AG10803 (cell line): ENCODE measurements at places on chromosomes 6 and 20.
A peak's percentile ranks its signal among the peaks of the same experiment; 100 is the strongest.

DNA sequence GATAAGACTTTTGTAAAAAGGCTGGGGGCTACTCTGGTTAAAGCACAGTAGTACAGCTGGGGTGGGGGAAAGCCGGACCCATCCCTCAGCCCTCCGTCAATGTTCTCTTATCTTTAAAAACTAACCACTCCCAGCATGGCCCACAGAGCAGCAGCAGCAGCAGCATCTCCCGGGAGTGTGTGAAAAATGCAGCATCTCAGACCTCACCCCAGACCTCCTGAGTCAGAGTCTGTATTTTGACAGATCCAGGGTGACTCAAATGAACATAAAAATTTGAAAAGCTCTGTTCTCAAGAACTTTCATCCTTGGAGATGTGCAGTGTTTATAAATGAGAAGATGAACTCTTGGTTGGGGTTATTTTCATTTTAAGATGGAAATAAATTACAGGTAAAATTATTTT lies 277.7 kb upstream of the ECI2 start:
- DNase-seq, result peak; percentile 80

GRCh38 chr20:10705801-10706459 lies 32.1 kb upstream of the JAG1 start:
- DNase-seq, result no peak

DNA sequence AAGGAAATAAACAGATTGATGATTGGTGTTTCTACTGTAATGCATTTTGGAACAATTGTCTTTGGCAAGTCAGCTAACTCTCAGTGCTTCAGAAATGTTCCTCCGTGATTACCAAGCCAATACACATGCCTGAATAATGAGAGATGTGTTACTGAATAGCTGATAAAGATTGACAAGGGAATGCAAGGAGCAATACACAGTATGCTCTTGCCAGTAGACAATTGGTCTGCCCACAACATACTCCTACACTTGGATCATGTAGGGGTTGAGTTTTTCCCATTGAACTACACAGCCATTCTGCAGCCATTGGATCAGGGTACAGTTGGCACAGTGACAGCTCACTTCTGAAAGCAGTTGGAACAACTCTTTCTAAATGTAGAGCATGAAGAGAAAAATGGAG lies 5.6 kb upstream of the GJB7 start:
- DNase-seq, result peak; percentile 25

DNA sequence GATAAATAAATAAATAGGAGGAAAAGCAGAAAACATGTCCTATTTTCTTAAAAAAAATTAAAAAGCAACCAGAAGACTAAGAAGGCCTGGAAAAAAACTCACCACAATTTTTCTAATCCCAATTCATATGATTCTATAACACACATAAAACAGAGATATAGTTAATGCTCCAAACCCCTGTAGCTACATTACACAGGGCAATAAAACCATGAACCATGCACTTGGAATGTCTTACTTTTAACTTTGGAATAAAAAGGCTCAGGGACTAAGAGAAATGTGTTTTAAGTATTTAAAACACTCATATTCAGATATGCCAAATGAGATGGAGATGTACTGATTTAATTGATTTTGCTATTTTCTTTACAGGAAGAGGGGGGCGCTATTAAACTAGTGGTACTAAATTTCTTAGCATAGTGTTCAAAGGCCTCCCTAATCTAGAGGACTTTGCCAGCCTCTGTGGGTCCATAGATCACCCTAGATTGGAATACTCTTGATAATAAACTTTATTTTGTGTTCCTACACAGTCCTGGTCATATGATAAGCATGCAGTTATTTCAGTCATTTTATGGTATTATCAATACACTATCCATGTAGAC lies 30.3 kb upstream of the GCM1 start:
- no peak for DNase-seq

- no peak for DNase-seq
Measured at GRCh38 chr6:70051197-70052124, 185.1 kb downstream of the COL19A1 start.

DNA sequence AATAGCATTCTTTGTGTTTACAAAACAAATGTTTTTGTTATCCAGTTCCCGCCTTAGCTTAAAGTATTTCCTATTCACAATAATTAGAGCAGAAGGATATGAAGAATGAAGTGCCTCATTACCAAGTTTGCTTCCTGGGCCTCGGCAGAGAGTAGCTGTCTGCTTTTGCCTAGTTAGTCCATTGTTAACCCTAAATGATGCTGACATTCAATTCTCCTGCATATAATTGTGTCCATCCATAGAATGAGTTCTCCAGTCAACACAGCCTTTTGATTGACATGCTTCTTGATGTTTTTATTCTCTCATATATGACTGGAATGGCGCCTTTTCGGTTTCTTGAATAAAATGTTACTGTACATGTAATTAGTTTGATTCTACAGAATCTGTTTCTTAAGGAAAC lies 100.9 kb downstream of the MYB start:
- DNase-seq, result no peak

- peak; percentile 32 for DNase-seq
Measured at GRCh38 chr6:2854396-2854982, 12.8 kb upstream of the SERPINB1 start.

DNA sequence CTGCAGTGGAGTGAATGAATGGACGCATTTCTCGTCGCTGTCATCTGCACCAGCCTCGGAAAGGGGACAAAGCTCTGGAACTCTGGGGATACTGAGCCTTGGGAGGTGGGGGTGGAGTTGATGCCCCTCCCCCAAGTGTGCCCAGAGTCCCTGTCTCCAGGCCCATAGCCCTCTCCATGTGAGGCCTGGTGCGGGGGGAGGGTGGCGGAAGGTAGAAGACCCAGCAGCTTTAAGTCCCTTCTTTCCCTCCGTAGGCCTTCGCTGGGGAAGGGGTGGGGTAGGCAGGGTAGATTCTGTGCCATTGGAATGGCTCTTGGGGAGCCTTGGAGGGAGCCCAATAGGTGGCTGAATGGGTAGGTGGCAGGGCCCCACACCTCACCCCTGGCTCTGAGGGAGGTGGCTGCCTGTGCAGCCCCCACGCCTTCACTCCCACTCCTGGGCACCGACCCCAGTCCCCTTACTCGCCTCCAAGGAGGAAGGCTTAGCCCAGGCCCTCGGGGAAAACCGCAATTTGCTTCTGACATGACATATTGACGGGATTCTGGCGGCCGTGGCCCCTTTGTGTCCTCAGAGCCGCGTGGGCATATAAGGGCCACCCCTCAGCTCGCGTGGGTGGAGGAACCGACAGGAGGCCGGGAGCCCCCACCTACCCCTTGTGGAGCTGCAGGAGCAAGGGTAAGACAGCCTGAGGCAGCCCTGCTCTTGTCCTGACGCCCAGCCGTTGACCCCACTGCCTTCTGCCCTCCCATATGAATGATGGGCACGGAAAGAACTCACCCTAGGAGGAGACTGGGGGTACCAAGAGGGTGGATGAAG lies at the start of gene BPIFB3:
TSS of gene BPIFB3 (plus strand) at position 613 of the 816 bp plus-strand sequence. CDS start 1,533 bp downstream, outside the sequence.
- DNase-seq, result no peak

- DNase-seq, result no peak
Measured at GRCh38 chr6:25946631-25947030, 16.0 kb upstream of the TRIM38 start.

GRCh38 chr6:113565306-113565705 lies 291.8 kb upstream of the MARCKS start:
- DNase-seq, result peak; percentile 43
